ENCODE measurements at places on chromosomes 12 and 14.

DNA sequence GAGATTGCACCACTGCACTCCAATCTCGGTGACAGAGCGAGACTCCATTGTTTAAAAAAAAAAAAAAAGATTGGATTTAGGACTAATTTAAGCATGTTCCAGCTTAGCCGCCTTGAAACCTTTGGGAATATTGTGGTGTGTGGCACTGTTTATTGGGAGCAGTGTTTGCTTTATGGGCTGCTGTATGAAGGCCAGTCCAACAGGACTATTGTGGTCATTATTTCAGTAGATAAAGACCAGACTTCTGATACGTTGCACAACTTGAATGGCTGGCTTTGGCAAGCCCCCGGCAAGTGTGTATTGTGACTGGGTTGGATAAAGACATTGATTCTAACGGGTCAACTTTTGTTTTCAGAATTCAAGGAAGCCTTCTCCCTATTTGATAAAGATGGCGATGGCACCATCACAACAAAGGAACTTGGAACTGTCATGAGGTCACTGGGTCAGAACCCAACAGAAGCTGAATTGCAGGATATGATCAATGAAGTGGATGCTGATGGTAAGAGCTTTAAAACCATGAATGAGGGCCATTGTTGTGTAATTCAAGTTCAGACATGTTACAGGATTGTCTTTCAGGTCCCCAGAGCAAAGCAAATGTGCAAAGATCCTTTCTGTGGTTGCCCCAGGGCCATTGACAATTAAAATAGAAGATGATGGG lies 4.2 kb downstream of the CALM1 start:
- DNase-seq: no peak

DNA sequence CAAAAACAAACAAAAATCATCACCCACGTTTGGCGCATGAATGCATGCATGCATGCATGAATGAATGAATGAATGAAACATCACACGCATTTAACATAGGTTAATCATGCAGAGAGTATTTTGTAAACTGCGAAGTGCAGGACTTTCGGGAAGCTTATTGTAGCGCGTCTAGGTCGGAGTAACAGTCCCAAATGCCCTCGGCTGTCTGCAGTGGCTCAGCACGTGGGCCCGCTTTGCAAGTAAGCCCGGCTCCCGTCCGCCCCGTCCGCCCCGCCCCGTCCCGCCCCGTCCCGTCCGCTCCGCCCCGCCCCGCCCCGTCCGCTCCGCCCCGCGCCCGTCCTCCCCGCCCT lies 263 bp upstream of the IFT81 start:
- no peak for DNase-seq

- DNase-seq: no peak
Observed at GRCh38 chr12:4280351-4281163, 7.0 kb downstream of the CCND2 start.

GRCh38 chr14:50533806-50534205 lies 1.4 kb upstream of the MAP4K5 start:
- no peak for DNase-seq

DNA sequence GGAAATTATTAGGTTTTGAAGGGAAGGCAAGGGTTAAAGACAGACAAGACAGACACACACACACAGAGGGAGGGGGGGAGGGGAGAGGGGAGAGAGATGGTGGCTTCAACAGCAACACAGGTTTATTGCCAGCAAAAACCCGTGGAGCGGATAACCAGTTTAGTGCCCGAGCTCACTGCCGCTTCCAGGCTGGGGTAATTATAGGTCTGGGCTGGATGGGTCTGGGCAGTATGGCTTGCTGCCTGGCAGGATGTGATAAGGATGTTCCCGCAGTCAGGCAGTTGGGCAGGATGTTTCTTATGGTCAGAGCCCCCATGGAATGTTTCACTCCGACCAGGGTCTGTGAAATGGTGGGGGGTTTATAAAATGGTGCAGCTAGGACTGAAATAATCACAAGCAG lies 4.4 kb upstream of the TDRD9 start:
- no peak for DNase-seq

GRCh38 chr14:55712491-55712890 lies 132.5 kb downstream of the KTN1 start:
- DNase-seq: peak; percentile 25

DNA sequence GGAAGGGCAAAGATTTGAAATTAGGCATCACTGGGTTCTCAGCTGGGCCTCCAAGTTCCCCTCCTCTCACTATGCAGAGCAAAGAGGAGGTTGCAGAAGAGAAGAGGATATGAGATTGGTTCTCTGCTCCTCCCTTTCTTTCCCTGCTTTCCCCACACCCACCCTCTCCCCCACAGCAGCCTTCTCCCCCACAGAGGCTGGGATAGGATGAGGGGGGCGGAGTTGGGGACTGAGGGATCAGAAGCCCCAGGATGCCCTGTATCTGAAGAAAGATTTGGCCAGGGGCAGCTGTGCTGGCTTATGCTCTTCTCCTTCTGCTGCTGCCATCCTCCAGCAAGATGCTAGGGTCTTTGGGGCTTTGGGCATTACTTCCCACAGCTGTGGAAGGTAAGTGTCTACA lies at the start of gene AMHR2:
TSS of gene AMHR2 (plus strand) at position 259 of the 400 bp plus-strand sequence. CDS start at position 339, 80 bp downstream.
- no peak for DNase-seq

DNA sequence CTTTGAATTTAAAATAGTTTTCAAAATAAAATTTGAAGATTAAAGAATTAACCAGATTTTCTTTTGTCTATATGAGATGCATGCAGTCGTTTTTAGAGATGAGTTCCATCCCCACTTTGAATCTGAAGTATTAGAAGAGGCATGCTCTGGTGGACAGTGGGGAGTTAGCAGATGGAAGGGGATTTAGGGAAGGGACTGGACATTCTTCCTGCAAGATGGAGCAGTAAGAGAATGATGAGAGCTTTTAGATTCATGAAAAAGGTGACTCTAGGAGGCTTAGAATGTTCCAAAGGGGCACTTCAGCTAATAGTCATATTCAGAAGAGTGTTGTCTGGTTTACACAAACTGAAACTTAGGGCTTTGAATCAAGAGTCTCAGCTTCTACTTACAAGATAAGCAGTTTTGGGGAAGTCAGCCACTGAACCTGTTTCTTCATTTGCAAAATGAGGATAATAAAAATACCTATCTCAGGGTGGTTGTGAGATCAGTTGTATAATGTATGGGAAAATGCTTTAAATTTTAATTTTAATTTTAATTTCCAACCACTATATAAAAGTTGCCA lies 3.7 kb downstream of the ZBTB1 start:
- DNase-seq: no peak

DNA sequence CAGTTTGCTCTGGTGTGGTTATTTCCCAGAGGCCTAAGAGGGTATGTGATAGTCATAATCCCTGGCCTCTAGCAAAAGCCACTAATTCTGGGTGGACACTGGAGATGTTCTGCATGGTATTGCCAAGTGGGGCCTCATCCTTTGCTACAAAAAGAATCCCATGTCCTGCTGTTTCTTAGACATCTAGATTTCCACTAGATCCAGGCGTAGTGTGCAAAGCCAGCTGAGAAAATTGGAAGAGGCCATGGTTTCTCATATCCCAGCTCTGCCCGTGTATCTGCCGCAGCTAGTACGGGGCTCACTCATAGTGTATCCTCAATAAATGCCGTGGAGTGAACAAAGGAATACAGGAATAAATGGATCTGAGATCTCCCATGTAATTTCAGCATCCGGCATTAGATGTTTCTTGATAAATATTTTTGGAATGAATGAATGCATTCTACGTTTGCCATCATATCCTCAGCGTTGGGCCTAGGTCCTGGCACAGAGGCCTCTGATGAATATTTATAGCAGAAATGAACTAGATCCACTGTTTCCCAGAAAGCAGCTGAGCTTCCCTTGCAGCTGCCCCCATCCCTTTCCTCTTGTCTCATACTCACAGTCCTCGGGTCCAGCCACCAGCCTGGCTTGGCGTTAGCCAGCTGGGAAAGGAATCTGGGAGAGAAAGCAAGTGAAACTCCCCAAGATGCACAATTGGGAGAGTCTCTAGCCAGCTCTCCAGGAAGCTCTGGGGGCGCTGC lies 76.3 kb upstream of the NOS1 start:
- no peak for DNase-seq

DNA sequence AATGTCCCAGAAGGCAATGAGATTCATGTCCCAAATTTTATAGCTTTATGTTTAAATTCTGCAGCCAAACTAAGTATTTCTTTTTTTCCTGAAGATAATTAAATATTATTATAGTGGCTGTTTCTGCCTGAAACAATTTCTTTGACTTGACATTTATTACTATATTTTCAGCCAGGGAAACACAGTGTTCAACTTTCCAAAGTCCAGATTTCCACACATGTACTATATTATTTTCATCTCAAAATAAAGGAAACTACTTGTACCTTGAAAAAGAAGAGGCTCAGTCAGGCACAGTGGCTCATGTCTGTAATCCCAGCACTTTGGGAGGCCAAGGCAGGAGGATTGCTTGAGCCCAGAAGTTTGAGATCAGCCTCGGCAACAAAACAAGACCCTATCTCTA lies 77.8 kb upstream of the BTG1 start:
- no peak for DNase-seq

- DNase-seq: no peak
Observed at GRCh38 chr14:52873065-52873464, 77.8 kb downstream of the FERMT2 start.

GRCh38 chr14:93232159-93232558 lies 25.1 kb downstream of the UBR7 start:
- DNase-seq: no peak

- no peak for DNase-seq
Observed at GRCh38 chr12:47787596-47788319, 14.7 kb downstream of the SLC48A1 start.

- DNase-seq: no peak
Observed at GRCh38 chr12:26244503-26244902, 49.1 kb downstream of the SSPN start.

GRCh38 chr12:32398816-32399369 lies 465 bp upstream of the FGD4 start:
- no peak for DNase-seq

DNA sequence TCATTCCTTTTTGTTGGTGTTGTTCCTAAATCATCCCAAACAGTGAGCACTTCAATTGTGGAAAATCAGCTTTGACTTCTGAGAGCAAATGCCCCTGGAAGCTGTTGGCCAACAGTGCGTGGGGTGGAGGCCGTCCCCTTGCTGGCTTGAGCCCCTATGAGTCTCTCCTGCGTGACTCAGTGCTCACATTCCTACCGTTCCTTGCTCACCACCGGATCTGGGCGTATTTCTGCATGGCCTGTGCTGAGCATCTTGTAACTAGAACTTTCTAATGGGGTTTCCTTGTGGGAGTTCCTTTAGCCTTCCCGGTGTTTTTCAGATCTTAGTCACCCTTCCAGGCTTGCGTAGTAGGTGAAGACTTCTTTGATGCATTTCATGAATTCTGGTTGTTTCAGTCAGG lies 14.7 kb downstream of the SERPINA1 start:
- no peak for DNase-seq

DNA sequence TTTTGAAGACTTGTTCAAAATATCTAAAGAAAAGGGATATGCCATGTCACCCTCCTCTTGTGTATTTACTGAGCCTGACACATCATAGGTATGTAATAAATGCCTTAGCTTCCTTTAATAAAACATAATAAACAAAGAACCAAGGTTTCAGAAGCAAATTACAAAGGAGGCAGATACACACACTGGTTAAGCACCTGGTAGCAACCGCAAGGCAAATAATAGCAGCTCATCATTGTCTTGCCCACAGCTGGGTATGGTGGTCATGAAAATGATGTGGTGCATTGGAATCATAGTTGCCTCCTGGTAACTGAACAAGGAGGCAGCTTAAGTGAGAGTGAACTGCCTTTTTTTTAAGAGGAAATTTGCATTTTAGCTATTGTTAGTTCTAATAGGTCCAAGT lies 39.0 kb downstream of the PAX9 start:
- no peak for DNase-seq

DNA sequence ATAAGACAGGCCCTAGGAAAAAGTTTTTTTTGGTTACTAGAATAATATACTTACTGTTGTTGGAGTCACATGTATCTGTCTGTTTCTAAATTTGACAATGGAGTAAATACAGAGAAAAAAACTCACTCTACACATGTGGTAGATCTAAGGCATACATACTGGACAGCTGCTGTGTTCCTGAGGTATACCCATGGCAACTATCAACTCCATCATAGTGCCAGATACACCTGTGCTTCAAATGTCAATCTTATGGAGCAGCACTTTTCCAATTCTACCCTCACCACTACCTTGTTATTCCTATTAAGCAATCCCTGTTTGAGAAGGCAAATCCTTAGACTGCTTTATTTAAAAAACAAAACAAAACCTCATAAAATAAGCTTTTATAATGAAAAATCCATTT lies 3.3 kb downstream of the ZCRB1 start:
- no peak for DNase-seq

- no peak for DNase-seq
Observed at GRCh38 chr12:121093487-121093891, 39.2 kb upstream of the P2RX7 start.

GRCh38 chr14:101062065-101062450 lies 158.5 kb upstream of the RTL1 start:
- no peak for DNase-seq

DNA sequence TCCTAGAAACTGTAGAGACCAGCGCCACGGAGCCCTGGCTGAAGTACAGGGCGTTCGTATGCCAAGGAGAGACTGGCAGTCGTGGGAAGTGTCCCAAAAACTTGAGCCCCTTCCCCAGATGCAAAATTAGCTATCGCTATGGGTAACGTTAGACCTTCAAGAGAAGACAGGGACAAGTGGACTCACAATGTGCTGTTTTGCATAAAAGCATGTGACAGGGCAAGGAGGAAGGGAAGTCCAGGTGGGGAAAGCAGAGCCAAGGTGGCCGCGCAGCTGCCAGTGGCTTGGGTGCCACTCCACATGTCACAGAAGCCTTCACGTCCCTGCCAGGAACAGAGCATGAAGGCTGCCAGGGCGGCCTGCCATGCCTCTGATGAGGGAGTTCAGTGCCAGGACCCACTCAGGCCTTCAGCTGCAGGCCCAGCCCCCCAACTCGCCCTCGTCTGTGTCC lies 61.2 kb upstream of the DYNC1H1 start:
- DNase-seq: no peak

- no peak for DNase-seq
Observed at GRCh38 chr12:27593266-27593665, 69.3 kb downstream of the PPFIBP1 start.

GRCh38 chr12:116874324-116874995 lies 6.8 kb downstream of the HRK start:
- no peak for DNase-seq

GRCh38 chr12:114750917-114751316 lies 66.9 kb upstream of the TBX3 start:
- DNase-seq: no peak

- no peak for DNase-seq
Observed at GRCh38 chr12:109731231-109731731, 17.7 kb downstream of the FAM222A start.

DNA sequence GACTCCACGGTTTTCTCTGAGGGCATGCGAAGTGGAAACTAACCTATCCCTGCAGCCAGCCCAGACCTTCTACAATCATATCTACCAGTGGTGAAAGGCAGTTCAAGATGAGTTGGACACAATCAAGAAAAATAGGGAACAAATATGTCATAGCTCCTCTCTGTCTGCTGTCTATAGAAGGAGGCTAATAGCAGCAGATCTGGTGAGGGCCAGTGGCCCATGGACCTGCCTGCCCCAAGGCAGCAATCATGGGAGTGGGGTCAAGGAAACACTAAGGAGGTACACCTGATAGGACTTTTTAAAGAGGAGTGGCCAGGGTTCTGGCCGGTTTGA lies 149.5 kb downstream of the PRKCH start:
- DNase-seq: no peak

- DNase-seq: no peak
Observed at GRCh38 chr14:91919814-91920213, 27.7 kb downstream of the FBLN5 start.
